ENCODE measurements at places on chromosomes 7 and 10.

GRCh38 chr7:22125436-22125835, 179.7 kb upstream of the CDCA7L start:
- no peak for DNase-seq

DNA sequence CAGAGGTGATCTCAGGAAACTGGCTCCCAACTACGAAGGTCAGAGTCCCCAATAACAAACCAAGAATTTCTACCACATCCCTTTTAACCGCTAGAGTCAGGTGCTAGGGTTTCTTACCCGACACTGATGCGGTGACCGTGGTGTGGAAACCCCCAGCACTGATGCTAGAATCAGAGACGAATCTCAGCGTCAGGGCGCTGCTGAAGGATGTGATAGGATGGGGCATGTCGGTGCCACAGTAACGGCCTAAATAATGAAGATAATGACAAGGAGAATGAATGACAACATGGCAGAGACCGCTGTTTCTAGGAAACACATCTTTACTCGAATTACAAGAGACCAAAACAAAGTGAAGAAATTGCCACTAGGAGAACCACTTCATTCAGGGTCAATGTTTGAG, 131.1 kb upstream of the RSU1 start:
- DNase-seq, result no peak

- DNase-seq, result no peak
These were observed 170.9 kb downstream of the USP6NL start for GRCh38 chr10:11440250-11441150.

DNA sequence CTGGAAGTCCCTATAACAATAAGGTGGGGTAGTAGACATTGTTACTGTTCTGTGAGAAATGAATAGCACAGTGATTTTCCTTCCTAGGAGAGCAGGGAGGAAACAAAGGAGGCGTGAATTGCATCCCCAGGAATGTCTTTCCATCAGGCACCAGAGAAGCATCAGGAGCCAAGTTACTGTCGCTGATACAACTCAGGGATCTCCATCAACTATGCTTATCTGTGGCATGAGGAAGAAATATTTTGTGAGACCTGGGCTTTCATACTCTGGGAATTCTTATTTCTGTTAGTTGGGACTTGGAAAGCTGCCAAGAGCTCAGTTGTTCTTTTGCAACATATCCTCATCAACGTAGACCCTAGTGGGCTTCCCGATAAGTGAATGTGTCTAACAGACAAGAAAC, 622.3 kb downstream of the SUGCT start:
- DNase-seq, result no peak

DNA sequence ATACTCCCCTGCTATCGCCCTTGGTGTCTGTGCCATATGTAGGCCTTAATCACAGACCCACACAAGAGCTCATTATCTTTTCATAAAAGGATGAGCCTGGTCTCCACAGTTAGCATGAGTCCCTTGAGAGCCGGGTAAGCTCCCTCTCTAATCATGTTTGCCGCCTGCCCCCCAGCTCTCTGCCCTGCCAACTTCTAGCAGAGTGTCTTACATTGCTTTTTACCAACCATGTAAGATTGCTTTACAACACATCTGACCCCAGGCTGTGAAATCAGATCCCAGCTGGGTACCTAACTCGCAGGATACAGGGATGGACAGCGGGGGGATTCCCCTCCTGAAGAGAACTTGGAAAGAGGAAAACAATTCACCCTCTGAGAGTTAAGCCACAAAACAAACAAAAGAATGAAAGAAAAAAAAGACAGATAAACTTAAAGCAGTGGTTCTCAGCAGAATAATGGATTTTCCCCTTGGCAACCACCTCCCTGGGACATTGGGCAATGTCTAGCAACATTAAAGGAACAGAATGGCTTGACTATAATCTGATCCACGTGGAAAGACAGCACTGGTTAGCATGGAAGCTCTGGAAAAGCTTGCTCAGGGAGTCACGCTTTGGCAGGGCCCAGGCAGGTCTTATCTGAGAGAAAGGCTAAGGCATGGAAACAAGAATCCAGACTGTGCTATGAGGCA, 39.4 kb upstream of the ATOH7 start:
- DNase-seq, result no peak

DNA sequence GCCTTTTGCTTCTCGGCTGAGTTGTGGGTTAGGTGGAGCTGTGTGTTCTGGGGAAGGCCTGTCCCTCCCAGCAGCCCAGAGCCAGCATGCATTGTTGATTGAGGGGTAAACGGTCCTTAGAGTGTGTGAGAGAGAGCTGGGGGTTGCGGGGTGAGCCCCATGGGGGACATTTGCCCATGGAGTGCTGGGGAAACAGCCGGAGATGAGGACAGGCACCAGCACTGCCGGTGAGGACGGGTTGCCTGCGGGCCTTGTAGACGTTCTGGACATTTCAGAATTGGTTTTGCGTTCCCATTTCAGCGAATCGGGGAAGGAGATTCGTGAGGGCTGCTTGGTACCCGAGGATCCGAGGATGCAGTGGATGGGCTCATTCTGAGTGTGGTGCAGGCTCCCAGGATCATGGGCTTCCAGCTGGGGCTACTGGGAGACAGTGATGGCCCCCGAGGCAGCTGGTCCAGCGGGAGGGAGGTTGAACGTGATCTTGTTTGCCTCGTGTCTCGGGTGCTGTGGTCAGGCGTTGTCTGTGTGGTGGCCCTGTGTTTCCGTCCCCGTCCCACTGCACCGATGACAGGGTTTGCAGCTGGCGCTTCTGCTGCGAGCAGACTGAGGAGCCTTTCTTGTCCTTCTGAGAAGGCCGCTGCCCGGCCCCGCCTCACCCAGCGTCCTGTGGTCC, 113.9 kb downstream of the CYTH3 start:
- DNase-seq, result no peak

DNA sequence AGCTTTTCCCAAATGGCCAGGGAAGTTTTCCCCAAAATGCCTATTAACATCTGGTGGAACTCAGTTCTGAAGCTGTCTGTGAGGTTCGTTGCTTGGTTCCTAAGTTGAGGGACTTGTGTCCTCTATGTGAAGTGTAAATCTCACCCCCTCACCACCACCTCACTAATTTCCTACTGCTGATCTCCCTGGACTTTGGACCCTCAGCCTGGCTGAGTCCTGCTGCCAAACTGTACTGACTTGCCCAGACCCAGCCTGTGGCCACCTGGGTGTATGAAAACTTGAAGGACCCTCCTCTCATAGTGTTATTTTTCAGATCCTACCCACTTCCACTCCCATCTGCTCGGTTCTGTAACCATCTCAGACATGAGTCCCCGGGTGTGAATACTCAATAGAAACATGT, 94.9 kb downstream of the MET start:
- DNase-seq, result no peak

DNA sequence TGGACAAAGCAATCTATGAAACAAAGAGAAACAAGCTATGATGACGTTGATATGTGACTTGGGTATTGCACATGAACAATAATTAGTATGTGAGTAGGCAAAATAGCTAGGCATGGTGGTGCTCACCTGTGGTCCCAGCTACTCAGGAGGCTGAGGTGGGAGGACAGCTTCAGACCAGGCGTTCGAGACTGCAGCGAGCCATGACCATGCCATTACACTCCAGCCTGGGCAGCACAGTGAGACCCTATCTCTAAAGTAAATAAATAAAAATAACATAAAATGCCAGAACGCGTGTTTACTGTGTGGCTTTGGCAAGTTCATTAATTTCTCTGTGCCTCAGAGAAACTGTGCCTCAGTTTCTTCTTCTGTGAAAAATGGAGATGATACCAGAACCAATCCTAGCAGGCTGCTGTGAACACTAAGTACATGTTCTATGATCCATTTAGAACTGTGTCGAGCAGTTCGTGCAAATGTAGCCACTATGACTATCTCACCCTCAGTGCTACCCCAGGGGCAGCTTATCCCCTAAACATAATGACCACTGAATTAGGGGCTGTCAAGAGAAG, 9.3 kb upstream of the TNS3 start:
- no peak for DNase-seq

DNA sequence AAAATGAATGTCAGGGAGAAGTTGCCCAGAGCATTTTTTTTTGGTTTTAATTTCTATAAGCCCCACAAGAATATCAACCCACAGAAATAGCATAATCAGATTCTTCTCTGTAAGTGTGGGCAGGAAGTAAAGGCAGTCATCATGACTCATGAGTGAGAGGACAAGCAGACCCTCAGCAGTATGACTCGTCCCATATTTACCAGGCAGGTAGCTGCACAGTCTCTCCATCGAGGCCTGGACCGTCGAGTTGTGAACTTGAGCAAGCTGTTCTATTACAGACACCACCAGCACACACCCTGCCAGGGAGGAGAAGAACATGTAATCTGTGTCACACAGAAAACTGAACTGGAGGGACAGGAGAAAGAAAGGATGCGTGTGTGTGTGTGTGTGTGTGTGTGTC, 37.8 kb downstream of the AOAH start:
- peak; percentile 71 for DNase-seq

- DNase-seq, result no peak
These were observed 6.4 kb downstream of the CLDN12 start for GRCh38 chr7:90409667-90410066.

DNA sequence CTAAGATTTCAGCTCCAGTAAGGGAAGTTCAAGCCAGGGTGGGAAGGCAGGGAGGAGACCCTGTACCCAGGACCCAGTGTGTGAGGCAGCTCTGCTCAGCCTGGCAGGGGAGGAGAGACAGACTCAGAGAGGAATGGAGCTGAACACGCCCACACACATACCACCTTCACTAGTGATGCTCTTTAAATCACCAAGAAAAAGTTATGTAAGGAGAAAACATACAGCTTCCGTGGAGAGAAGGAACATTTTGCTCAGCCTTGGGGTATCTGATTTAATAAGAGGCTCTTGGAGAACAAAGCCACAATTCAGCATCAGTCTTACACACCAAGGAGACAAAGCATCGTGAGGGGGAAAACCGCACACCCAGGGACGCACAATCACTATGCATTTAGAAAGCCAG, 62.9 kb downstream of the PRKAG2 start:
- no peak for DNase-seq

GRCh38 chr10:42707234-42707633, 68.9 kb upstream of the ZNF33B start:
- no peak for DNase-seq

- peak; percentile 55 for DNase-seq
These were observed 75.7 kb downstream of the IMMP2L start for GRCh38 chr7:111486472-111487142.

DNA sequence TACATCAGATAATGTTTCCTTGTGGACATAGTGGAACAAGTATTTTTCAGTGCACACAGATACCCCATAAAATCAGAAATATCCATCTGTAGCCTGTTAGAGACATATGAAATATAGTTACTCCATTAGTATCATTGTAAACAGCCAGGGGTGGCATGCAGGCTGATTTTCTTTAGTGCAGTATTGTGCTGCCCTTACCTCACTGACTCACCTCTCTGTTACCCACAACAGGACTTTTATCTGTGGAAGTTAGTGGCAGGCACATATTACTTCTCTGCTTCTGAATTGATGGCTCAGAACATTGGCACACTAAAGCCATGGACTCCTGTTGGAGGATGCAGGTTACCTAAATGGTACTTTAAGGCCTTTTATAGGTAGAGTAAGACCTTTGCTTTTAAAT, 70.0 kb downstream of the SLC25A40 start:
- DNase-seq, result no peak

- no peak for DNase-seq
These were observed 51.3 kb downstream of the NHLRC2 start for GRCh38 chr10:113905756-113906155.

DNA sequence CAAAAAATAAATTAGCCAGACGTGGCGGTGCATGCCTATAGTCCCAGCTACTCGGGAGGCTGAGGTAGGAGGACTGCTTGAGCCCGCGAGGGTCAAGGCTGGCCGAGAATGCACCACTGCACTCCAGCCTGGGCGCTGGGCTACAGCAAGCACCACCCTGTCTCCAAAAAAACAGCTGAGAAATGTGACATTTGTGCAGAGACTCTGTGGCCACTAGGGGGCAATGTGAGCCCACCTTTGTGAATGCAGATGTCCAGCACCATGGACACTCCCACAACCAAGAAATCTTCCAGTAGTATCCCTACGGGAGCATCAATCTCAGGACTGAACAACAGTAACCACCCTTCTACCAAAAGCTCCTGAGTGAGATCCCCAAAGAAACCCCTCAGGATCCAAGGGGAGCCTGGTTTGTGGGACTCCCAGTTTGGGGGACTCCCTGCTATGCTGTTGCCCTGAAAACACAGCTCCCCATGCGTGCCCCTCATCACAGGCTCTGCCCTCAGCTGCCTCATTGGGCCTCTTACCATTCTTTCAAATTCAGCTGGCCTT, 6.2 kb upstream of the AHCYL2 start:
- DNase-seq, result peak; percentile 78

- DNase-seq, result no peak
These were observed 212.7 kb downstream of the ADK start for GRCh38 chr10:74363727-74364126.

DNA sequence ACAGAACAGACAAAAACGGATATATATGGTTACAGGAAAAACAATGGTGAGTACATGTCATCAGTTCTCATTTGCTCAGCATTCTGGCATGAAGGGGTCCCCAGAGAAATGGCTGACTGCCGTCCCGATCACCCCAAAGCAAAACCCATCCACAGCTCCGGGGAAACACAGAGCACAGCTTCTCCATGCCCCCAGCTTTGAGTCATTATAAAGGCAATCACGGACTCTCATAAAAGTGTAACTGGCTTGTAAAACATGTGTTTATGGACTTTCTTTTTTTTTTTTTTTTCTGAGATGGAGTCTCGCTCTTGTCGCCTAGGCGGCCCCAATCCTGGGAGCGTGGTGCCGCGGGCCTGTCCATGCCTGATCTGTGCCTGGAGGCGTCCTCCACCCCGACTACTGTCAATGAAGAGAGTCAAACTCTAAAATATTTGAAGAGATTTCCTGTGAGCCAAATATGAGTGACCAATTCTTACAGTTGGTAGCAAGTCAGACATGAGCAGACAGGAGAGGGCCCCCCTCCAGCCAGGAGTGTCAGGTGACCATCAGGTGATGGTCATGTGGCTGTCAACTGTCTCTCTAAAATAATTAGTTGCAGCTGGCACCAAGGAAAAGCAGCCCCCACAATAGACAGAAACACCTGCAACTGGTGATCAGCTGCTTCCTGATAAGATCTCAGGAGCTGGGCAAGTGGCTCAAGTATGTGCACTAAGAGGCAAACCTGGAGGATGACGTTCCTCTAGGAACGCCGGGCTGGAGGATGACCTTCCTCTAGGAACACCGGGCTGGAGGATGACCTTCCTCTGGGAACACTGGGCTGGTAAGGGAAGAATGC, 21.7 kb upstream of the NOM1 start:
- DNase-seq, result no peak

GRCh38 chr10:93138113-93138870, 64.6 kb downstream of the CYP26A1 start:
- no peak for DNase-seq

DNA sequence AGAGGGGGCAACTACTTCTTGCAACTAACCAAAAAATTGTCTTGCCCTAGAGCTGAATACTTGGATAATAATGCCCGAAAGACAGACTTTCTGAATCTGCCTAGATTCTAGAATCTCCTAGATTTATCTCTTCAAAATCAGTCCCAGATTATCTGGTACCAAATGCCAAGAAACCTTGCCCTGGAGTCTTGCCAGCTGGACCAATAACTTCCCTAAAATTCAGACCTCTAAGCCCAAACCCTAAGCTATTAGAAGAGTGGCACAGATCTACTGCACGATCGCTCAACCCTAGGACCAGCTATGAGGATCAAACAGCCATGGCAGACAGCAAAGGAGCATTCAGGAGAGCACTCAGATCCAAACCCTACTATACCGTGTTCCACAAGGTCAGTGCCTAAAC, 45.0 kb downstream of the ARMH3 start:
- no peak for DNase-seq

- no peak for DNase-seq
These were observed 45.9 kb upstream of the TOMM7 start for GRCh38 chr7:22868509-22868908.
